Activated naive CD4-positive, alpha-beta T cell treated with anti-CD3 and anti-CD28 coated beads, Interleukin-2, amount 50 U/mL, for 16 hours (primary cell): ENCODE measurements at places on chromosomes 1 and 21.

DNA sequence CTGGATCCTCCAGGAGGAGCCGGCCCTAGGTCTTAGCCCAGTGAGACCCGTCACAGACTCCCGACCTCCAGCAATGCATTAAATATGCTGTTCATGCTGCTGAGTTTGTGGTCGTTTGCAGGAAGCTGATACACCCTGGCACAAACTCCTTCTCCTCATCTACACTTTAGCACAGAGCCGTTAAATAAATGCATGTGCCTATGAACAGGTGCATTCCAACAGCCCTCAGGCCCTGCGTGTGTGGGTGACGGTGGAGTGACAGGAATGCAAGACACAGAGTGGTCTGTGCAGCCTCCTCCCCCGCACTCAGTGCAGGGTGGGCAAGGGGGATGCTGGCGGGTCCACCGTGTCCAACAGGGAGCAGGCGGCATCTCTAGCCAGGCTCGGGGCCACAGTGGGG is 106.6 kb upstream of the TMPRSS2 start:
- DNase-seq, result no peak

- no peak for DNase-seq
Measured at GRCh38 chr1:235835226-235835625, 31.5 kb downstream of the LYST start.

GRCh38 chr1:109880971-109881894 is 29.4 kb upstream of the CSF1 start:
- DNase-seq, result no peak

- no peak for DNase-seq
Measured at GRCh38 chr21:39546522-39546921, 66.2 kb upstream of the B3GALT5 start.
